Naive thymus-derived CD8-positive, alpha-beta T cell (primary cell): ENCODE measurements at places on chromosomes 13 and 19.

GRCh38 chr19:44925114-44925891 lies 10.9 kb downstream of the APOC1 start:
- DNase-seq = no peak

DNA sequence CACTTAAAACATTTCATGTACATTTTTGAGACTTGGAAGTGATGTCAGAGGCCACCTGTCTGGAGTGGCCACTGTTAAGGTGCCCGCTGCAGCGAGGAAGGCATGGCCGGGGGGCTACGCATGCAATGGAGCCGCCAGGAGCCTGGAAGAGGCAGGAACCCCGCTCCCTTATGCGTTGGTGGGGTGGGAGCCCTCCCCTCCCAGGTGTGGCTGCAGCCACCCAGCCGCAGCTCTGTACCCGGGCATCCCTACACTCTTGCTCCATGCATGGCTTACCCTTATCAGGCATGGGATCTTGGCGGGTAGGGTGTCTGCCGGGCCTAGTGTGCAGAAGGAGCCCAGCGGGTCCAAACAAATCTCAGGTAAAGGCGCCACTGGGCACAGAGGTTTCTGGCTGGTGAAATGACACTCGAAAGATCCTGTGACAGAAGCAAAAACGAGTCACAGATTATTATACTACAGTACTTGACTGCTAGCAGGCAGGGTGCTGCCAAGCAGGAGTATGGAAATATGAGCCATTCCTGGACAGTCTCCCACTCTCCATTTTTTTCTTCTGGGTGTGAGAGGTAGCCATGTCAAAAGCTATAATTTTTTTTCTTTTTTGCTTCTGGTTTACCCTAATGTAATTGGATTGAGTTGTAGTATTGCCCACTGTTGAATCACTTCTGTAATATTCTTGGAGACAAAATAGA lies 1606.3 kb upstream of the MIR17HG start:
- no peak for DNase-seq

DNA sequence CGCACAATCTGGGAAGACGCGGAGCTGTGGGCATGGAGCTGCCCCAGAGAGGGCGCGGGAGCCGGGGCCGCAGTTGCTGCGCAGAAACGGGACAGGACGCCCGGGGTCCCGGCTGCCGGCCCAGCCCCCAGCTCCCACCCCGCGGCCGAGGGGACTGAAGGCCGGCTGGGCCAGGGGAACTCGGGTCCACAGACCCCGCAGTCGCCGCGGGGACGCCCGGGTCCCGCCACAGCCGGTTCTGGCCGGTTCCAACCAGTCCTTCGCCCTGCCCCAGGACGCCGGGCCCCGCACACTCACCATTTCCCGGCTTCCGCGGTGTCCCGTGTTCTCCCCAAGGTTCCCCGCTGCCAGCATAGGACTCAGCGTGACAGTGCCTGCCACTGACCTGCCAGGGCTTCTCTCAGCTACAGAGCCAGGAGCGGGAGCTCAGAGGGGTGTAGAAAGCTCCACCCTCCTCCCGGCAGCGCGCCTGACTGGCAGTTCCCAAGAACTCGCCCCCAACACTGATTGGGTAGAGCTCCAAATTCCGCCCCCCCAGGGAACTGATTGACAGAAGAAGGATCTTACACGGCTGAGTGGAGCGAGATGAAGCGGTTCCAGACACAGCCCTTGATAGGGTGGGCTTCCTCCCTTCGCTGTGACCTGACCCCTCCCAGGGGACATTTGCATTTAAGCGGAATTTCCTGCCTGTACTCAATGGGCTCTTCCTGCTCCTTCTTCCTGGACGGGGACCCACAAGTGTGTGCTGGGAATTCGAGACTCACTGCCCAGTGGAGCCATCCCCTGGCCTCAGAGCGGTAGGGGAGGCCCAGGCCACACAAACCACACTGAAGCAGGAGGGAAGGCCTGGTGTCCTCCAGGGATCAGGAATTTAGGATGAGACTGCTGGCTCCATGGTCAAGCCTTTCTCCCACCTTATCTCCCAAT lies at the start of gene ZNF442:
ZNF442 (minus strand) TSS at position 448 of the 927 bp plus-strand sequence. CDS start 2,052 bp downstream, outside the sequence.
- peak; percentile 73 for DNase-seq

GRCh38 chr19:49114630-49115363 lies 627 bp downstream of the LIN7B start:
- peak; percentile 47 for DNase-seq

DNA sequence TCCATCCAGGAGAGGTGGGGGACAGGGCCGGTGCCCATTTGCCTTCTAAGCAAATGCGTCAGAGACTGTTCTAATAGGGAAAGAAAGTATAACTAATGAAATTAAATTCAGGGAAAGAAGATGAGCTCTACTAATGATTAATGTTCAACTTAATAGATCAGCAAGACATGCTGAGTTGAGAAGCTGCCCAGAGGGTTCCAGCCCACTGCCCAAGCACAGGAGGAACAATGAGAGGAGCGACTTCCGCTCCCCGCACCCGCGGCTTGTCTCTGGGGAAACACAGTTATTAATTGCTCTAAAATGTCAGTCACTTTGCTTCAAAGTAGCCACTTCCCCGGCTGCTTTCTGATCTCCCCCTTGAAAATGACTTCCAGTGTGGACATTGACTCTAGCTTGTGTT lies 331.3 kb downstream of the UQCRFS1 start:
- DNase-seq = no peak
